NCI-H446 treated with DMSO at 0.1 percent for 48 hours (cell line): ENCODE measurements at places on chromosomes 5 and 9.

- DNase-seq: no peak
Measured at GRCh38 chr5:9707732-9708462, 77.7 kb upstream of the TAS2R1 start.

- DNase-seq: no peak
Measured at GRCh38 chr5:139869042-139869790, 73.6 kb downstream of the PSD2 start.

GRCh38 chr9:87718231-87718630 lies 7.7 kb upstream of the CTSL start:
- no peak for DNase-seq

GRCh38 chr9:82101475-82101874 lies 112.9 kb downstream of the SPATA31D1 start:
- no peak for DNase-seq

- DNase-seq: no peak
Measured at GRCh38 chr9:136075134-136075841, 19.8 kb downstream of the NACC2 start.

- DNase-seq: no peak
Measured at GRCh38 chr9:128053560-128053959, 13.6 kb downstream of the NAIF1 start.

GRCh38 chr9:38067859-38068681 lies 957 bp downstream of the SHB start:
- no peak for DNase-seq

DNA sequence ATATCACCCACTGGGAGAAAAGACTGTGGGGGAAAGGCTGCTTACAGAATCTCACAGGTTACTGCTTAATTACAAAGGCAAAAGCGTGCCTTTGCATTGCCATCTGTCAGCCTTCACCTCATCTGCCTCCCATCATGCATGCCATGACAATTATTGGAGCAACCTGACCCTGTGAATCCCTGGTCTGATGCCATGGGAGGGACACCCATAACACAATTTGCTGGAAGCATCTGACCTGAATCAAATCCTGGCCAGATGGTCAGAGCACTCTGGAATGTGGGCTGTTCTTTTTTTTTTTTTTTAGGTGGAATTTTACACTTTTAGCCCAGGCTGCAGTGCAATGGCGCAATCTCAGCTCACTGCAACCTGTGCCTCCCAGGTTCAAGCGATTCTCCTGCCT lies 11.6 kb upstream of the RETREG1 start:
- peak; percentile 25 for DNase-seq

DNA sequence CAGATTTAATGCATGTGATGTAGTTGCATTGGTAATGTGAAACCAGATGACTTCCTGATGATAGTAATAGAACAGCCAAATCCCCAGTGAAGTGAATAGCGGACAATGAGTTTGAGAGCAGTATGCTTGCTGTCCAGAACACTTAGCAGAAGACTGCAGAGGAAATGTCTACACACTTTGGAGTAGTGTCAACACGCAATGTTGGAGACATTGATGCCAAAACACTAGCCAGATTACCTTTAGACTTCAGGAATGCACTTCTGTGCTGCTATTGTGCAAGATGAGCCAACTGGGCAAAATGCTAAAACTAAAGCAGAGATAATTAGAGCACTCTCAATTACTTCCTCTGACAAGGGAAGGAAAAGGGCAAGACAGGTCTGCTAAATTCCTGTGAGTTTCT lies 176.7 kb downstream of the PRDM9 start:
- no peak for DNase-seq

- no peak for DNase-seq
Measured at GRCh38 chr9:122216798-122217418, 11.8 kb downstream of the LHX6 start.

DNA sequence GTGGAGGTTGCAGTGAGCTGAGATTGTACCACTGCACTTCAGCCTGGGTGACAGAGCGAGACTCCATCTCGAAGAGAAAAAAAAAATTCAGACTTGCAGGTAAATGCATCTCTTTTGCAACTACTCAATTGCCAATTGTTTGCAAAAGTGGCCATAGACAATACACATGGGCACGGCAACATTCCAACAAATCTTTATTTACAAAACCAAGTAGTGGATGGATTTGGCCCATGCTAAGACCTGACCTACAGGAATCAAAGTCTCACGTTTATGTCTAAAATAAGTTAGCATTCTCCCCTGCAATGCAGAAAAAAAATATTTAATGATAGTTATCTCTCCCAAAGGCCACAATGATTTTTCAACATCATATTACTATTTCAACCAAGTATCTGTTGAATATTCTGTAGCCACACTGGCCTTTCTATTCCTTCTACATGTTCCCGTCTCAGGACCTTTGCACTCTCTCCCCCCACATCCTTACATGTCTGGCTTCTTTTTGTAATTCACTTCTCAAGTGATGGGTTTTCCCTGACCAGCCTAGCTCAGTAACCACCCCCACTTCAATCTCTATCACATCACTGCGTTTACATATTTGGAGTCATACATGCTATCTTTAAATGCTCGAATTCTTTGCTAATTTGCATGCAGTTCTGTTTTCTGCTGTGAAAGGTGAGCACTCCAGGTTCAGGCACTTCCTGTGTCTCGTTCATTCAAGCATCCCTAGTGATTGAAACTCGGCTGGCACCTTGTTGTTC lies 54.2 kb downstream of the FNBP1 start:
- no peak for DNase-seq

- DNase-seq: no peak
Measured at GRCh38 chr5:104265531-104266140, 703.0 kb upstream of the NUDT12 start.

DNA sequence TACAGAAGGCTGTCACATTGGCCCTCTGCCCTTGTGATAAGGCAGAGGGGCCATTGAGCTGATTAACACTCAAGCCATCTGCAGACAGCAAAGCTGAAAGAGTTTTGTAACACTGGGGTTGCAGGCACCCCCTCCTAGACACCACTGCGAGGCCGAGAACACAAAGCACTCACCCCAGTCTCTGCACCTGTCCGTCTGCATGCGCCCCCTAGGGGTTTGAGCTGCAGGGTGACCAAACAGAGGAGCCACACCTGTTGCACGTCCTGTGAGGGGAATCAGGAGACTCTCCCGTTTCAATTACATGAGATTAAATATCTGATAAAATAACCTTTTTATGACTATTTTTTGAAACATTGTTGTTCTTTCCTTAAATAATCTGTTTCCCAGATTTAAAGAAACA lies 1180.4 kb downstream of the CDH9 start:
- DNase-seq: no peak

- no peak for DNase-seq
Measured at GRCh38 chr5:115179394-115180164, 9.9 kb upstream of the TRIM36 start.

DNA sequence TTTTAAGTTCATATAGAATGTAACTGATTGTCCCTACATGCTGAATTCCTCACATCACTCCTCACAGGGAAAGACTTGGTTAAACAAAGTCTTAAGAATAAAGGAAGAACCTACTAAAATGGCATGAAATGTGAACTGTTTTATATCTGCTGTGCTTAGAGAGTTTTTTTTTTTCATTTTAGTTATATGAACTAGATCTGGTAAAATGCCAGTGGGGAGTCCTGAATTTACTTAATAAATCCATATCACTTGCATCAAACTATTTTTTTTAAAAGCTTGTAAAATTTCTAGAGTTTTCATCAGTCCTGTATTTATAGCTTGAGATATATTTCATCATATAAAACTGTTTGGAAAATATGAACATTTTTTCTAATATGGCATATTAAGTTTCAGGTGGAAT lies 1528.6 kb downstream of the EFNA5 start:
- DNase-seq: no peak

- no peak for DNase-seq
Measured at GRCh38 chr5:98004463-98004862, 769.0 kb upstream of the RGMB start.

DNA sequence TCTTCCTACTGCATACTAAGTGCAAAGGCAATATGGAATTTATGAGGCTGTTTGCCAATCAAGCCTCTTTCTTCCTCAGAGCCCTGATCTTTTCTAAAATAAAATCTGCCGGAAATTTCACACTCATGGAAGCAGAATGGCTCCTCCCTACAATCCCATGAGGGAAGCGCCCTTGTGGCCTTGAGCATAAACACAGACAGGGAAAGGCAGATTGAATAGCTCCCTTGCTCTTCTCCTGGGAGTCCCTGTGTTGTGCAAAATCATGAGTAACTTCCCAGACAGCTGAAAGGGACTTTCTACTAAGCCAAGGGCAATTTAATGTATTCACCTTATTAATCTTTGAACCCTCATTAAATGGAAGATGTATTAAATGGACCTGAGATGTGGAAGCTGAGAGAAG lies 226.1 kb upstream of the PIK3R1 start:
- DNase-seq: no peak
